ENCODE measurements at places on chromosomes 7 and 10. TPM values are rescaled to one million over a fixed set of nuclear protein-coding genes. Genes with fewer than 3 reads are reported as not detected.

CDC14C gene
- total RNA-seq: not detected

CCL24 gene
- not detected for total RNA-seq

FAM180A gene
- total RNA-seq: 19.7 TPM

GARIN1A gene
- 1.6 TPM for total RNA-seq

PDE6C gene
- not detected for total RNA-seq

GDF2 gene
- total RNA-seq: not detected

AKR1D1 gene
- not detected for total RNA-seq

Data from left ventricle myocardium inferior (tissue), 1 donor.